ENCODE measurements at places on chromosomes 2 and 18.
A peak's percentile ranks its signal among the peaks of the same experiment; 100 is the strongest.

DNA sequence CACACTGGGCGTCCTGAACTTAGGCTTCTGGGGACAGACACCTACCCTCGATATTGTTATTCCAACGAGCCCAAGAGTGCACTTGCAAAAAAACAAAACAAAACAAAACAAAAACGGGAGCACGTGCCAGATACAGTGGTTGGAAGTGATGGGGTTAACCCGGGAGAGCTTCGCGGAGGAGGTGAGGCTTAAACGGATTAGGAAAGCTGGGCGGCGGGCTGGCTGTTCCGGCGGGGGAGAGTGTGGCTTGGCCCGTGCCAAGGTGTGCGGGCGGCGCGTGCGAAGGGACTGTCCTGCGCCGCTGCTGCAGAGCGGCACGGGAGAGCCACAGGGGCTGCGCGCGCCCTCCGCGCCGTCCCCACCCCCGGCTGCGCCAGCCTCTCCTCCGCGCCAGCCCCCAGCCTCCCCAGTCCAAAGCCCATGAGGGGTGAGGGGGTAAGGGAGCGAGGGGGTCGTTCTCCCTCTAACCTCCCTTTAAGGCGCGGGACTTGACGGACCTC lies 1.5 kb upstream of the SLC30A3 start:
- H3K27ac ChIP-seq: no peak overlapping the region
- no peak for DNase-seq
- no peak overlapping the region for H3K4me3 ChIP-seq
- no peaks in the 10 kb centered on the region for H3K36me3 ChIP-seq

DNA sequence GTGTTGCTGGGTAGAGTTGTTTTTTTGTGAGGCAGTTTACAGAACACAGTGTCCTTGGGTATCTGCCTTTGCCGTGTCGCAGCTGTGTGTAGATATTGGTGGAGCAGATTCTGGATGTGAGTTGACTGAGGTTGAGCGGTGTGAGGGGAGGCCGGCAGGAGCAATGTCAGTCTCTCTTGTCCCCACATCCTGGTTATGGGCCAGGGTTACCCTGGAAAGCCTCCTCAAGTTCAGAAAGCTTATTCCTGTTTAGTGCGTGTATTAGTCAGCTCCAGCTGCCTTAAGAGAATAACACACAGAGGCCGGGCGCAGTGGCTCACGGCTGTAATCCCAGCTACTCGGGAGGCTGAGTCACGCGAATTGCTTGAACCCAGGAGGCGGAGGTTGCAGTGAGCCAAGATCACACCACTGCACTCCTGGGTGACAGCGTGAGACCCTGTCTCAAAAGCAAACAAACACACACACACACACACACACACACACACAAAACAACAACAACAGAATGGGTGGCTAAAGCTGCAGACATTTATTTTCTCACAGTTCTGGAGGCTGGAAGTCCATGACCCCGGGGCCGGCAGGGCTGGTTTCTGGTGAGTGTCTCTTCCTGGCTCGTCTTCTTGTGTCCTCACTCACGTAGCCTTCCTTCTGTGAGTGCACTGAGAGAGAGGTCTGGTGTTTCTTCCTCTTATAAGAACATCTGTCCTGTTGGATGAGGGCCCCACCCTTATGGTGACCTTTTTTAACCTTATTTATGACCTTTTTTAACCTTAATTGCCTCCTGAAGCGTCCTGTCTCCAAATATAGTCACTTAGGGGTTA lies 5.1 kb downstream of the NCK2 start:
- no peak for DNase-seq
- H3K27ac ChIP-seq: no peak overlapping the region
- peaks cover 14% of the 10 kb centered on the region for H3K4me1 ChIP-seq
- H3K4me3 ChIP-seq: no peak overlapping the region
- no peaks in the 10 kb centered on the region for H3K27me3 ChIP-seq

GRCh38 chr2:112152476-112153178 lies 14.4 kb downstream of the FBLN7 start:
- H3K27ac ChIP-seq: no peak overlapping the region
- H3K27me3 ChIP-seq: no peaks in the 10 kb centered on the region
- no peaks in the 10 kb centered on the region for H3K36me3 ChIP-seq
- no peak overlapping the region for H3K4me3 ChIP-seq
- no peak for DNase-seq
- peaks cover 29% of the 10 kb centered on the region for H3K4me1 ChIP-seq

DNA sequence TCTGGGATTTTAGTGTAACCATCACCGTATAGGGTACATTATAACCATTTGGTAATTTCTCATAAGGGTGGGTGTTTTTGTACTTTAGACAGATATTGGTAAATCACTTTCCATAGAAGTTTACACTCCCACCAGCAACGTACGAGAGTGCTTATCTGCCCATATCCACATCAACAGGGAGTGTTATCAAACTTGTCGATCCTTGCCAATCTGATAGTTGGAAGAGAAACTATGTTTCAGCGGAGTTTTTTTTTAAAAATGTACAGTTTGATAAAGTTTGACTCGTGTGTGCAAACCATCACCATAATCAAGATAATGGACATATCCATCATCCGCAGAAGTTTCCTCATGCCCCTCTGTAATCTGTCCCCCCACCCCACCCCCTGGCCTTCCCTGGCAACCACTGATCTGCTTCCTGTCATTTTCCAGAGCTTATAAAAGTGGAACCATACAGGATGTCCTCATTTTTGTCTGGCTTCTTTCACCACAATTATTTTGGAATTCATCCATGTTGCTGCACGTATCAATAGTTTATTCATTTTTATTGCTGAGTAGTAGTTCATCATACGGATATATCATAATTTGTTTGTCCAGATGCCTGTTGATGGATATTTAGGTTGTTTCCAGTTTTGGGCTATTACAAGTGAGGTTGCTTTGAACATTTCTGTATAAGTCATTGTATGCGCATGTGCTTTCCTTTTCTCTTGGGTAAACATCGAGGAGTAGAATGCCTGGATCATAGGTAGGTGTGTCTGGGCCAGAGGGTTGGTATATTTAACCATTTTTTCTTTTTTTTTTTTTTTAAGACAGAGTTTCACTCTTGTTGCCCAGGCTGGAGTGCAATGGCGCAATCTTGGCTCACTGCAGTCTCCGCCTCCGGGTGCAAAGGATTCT lies 18.6 kb downstream of the GLI2 start:
- no peak overlapping the region for H3K27ac ChIP-seq
- no peaks in the 10 kb centered on the region for H3K36me3 ChIP-seq
- no peak overlapping the region for H3K4me3 ChIP-seq
- DNase-seq: no peak
- no peaks in the 10 kb centered on the region for H3K27me3 ChIP-seq
- H3K4me1 ChIP-seq: peaks cover 58% of the 10 kb centered on the region

DNA sequence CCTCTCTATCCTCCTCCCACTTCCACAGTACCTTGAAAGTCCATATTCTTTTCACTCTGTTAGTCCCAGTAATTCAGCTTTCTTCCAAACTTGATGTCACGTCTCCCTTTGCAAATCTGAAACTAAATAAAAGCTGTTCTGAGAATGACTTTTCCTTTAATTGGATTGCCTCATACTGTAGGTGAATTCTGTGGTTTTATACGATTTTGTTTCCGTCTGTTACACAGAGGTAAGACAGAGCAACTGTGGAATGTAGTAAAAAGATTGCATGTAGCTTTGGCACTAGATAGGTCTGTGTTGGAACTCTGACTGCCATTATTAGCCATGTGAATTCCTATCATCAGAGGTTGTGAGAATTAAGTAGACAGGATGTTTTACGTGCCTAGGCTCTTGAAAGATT lies 25.9 kb downstream of the MALT1 start:
- peaks cover 44% of the 10 kb centered on the region for H3K36me3 ChIP-seq
- no peak overlapping the region for H3K4me3 ChIP-seq
- DNase-seq: no peak

DNA sequence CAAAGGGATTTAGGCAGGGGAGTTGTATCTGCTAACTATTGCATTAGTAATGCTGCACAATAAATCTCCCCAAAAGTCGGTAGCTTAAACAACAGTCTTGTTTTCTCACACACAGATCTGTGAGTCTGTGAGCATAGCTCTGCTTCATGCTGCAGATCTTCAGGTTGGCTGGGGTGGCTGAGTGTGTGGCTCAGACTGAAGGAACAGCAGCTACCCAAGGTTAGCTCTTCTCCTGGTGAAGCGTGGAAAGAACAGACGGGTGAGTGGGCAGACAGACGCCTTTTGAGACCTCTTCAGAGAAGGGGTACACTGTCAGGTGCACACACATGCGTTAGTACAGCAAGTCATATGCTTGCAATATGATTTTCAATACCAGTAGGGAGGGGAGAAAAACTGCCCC lies 3.9 kb upstream of the CCDC85A start:
- DNase-seq: no peak
- H3K4me1 ChIP-seq: no peaks in the 10 kb centered on the region
- H3K27me3 ChIP-seq: peaks cover 7% of the 10 kb centered on the region
- H3K4me3 ChIP-seq: no peak overlapping the region
- no peaks in the 10 kb centered on the region for H3K36me3 ChIP-seq
- no peak overlapping the region for H3K27ac ChIP-seq

DNA sequence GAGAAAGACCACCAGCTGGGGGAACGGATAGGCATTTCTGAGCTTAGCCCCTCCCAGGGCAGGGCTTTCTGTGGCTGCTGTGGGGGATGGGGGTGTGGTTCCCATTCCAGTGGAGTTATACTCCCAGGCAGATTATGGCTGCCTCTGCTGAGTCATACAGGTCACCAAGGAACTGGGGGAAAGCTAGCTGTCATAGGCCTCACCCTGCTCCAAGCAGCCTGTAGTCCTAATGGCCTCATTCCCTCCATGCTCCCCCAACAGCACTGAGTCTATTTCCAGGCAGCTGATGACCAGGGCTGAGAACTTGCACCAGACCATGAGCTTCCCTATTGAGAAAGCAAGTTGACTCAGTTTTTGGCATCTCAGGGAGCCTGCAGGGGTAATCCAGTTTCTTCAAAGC lies 87.1 kb downstream of the GPR39 start:
- DNase-seq: peak; percentile 62
- no peaks in the 10 kb centered on the region for H3K4me1 ChIP-seq
- H3K36me3 ChIP-seq: no peaks in the 10 kb centered on the region
- no peaks in the 10 kb centered on the region for H3K27me3 ChIP-seq

GRCh38 chr2:17959833-17960232 lies 81.4 kb downstream of the KCNS3 start:
- H3K36me3 ChIP-seq: no peaks in the 10 kb centered on the region
- no peak overlapping the region for H3K4me3 ChIP-seq
- 0 out of 2 replicates have a peak, but pooled peaks cover 6% of the 10 kb centered on the region for H3K27me3 ChIP-seq
- H3K4me1 ChIP-seq: no peaks in the 10 kb centered on the region

DNA sequence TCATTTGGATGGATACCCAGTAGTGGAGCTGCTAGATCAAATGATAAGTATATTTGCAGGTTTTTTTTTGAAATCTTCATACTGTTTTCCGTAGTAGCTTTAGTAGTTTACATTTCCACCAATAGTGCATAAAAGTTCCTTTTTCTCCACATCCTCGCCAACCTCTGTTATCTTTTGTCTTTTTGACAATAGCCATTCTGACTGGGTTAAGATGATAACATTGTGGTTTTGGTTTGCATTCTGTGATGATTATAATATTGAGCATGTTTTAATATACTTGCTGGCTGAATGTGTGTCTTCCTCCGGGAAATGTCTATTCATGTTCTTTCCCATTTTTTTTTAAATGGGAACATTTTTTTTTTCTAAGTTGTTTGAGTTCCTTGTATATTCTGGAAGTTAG lies 260.0 kb downstream of the GULP1 start:
- no peak for DNase-seq
- H3K36me3 ChIP-seq: no peaks in the 10 kb centered on the region
- no peak overlapping the region for H3K4me3 ChIP-seq
- no peaks in the 10 kb centered on the region for H3K4me1 ChIP-seq
- no peaks in the 10 kb centered on the region for H3K27me3 ChIP-seq

- no peaks in the 10 kb centered on the region for H3K27me3 ChIP-seq
- peaks cover 5% of the 10 kb centered on the region for H3K36me3 ChIP-seq
- H3K27ac ChIP-seq: 0 out of 2 replicates have a peak overlapping the region, but pooled peaks have one; percentile 15
- peaks cover 9% of the 10 kb centered on the region for H3K4me1 ChIP-seq
- DNase-seq: peak; percentile 42
- no peak overlapping the region for H3K4me3 ChIP-seq
Measured at GRCh38 chr2:135664623-135665068, 77.0 kb upstream of the UBXN4 start.

DNA sequence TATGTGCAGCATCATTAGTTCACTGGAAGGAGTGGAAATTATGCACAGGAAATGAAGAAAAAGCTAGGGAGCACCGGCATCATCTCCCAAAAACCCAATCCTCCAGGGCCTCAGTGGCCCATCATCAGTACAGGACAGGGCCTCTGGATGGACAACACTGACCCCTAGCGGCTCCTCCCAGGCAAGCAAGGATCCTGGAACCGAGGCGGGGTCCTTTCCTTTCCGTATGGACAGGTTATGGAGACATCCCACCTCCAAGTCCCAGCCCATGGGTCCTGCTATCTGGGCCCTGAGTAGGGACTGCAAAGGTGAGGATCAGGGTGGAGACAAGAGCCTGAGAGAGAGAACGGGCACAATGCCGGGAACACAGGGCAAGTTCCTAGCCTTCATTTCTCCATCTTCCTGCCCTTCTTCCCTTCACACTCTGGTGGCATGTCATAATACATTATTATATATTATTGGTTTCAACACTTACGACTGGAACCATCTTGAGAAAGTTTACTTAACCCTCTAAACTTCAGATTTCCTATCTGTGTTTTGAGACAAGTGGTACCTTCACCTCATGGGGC lies 68.2 kb downstream of the ZNF516 start:
- no peak overlapping the region for H3K27ac ChIP-seq
- H3K4me3 ChIP-seq: no peak overlapping the region
- H3K4me1 ChIP-seq: peaks cover 24% of the 10 kb centered on the region
- peak; percentile 58 for DNase-seq

GRCh38 chr2:28357948-28358667 lies 34.5 kb upstream of the FOSL2 start:
- H3K4me1 ChIP-seq: peaks cover 7% of the 10 kb centered on the region
- H3K27ac ChIP-seq: no peak overlapping the region
- no peaks in the 10 kb centered on the region for H3K27me3 ChIP-seq
- H3K36me3 ChIP-seq: no peaks in the 10 kb centered on the region
- no peak for DNase-seq
- no peak overlapping the region for H3K4me3 ChIP-seq

GRCh38 chr2:15661295-15661569 lies 69.6 kb downstream of the DDX1 start:
- peaks cover 3% of the 10 kb centered on the region for H3K27me3 ChIP-seq
- H3K4me1 ChIP-seq: no peaks in the 10 kb centered on the region
- H3K27ac ChIP-seq: no peak overlapping the region
- H3K4me3 ChIP-seq: no peak overlapping the region
- DNase-seq: no peak

DNA sequence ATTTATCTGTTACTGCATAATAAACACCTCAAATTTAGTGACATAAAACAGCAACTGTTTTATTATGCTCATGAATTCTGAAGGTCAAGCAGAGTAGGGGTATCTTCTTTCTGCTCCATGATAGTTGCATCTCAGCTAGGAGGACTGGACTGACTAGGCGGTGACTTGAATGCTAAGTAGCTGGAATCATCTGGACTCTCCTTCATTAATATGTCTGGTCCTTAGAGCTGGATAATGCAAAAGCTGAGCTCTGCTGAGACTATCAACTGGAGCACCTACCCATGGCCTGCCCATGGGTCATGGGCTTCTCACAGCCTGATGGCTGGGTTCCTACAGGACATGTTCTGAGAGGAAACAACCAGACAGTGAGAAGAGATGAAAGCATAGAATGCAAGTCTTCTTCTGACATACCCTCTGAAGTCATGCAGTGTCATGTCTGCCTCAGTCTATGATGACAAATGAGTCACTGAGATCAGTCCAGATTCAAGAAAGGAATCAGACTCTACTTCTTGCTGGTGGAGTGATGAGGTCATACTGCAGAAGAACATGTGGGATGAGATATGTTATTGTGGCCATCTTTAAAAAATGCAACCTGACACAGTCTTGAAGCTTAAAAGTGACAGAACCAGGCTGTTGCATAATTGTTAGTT lies 174.2 kb upstream of the OSR1 start:
- H3K4me3 ChIP-seq: no peak overlapping the region
- H3K27ac ChIP-seq: no peak overlapping the region
- H3K36me3 ChIP-seq: no peaks in the 10 kb centered on the region
- peak; percentile 66 for DNase-seq
- H3K4me1 ChIP-seq: peaks cover under 1% of the 10 kb centered on the region
- no peaks in the 10 kb centered on the region for H3K27me3 ChIP-seq
